ENCODE measurements at places on chromosomes 4 and X.

DNA sequence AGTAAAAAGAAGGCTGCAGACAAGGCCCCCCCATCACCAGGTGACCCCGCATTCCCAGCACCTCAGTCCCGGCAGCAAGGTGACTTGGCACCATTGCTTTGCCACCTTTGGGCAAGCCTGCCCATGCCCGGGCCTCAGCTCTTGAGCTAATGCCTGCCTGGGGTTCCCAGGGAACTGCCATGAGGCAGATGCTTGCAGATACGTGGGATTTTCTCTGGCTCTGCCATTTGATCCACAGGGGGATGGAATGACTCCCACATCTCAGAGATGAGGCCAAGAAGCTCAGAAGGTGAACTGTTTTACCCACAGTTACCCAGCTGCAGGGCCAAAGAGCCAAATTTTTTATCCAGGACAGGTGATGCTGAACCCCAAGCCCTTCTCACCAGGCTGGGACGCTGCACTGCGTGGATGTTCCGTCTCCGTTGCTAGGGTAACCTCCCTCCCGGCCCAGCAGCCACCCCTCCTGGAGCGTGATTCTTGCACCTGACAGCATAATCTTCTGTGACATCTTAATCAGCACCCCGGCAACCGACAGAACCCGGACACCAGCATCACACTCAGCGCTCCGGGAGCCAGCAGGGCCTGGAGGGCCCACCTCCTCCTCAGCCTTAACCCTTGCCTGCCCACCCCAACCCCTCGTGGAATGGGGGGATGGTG lies 15.7 kb upstream of the MSX1 start:
- no peak for DNase-seq

- no peak for DNase-seq
Observed at GRCh38 chr4:119517361-119518229, 111.0 kb downstream of the PDE5A start.

DNA sequence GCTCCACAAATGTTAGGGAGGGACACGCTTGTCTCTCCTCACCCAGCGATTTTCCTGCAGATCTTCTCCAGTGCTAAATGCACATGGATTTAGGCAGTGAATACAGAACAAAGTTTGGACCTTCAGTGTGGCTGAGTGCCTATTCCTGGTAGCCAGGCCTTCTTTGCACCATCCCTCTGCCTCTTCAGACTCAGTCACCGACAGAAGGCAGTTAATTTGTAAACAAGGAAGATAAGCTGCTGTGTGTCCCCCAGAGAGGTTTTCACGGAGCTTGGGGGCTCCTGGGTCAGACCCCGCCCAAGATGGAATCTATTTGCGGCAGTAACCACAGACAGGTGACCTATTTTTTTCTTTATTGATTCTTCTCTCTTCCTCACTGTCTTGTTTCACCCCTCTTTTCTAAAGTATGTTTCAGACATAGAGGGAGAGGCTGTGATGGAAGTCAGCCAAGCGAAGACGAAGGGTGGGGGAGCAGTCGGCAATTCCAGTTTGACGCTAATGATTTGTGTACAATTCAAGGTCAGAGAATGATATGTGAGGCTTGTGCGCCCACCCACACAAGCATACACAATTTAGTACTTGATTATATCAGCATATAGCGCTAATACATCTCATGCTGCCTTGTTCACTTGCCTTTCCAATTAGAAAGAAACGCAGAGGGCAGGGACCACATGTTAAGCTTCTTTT lies 200.8 kb downstream of the MGST2 start:
- DNase-seq, result no peak

DNA sequence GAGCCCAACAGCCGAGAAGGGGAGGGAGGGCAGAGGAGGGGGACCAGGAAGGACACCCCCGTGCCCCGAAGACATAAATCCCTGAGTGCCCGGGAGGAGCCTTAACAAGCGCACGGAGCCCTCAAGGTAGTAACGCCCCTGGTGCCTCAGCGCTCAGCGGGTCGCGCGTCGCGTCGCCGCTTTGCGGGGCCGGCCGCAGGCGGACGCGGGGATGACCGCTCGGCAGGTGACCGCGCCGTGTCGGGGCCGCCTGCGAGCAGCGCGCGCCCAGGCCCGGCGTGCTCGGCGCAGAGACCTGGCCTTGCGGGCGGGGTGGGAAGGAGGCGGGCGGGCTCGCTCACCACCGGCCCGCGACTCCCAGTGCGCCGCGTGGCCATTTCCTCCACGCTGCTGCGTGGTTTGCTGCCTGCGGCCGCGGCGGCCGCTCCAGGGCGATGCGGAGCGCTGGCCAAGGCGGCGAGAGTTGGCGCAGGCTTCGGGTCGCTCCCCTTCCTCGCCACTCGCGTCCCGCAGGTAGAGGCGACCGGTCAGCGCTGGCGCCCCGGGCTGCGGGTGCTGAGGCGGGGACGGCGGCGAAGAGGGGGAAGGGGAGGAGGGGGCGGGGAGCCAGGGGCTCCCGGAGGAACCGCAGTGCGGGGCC lies 632 bp downstream of the CCSER1 start:
- peak; percentile 17 for DNase-seq

- DNase-seq, result no peak
Observed at GRCh38 chr4:17817027-17817426, 6.2 kb downstream of the NCAPG start.

DNA sequence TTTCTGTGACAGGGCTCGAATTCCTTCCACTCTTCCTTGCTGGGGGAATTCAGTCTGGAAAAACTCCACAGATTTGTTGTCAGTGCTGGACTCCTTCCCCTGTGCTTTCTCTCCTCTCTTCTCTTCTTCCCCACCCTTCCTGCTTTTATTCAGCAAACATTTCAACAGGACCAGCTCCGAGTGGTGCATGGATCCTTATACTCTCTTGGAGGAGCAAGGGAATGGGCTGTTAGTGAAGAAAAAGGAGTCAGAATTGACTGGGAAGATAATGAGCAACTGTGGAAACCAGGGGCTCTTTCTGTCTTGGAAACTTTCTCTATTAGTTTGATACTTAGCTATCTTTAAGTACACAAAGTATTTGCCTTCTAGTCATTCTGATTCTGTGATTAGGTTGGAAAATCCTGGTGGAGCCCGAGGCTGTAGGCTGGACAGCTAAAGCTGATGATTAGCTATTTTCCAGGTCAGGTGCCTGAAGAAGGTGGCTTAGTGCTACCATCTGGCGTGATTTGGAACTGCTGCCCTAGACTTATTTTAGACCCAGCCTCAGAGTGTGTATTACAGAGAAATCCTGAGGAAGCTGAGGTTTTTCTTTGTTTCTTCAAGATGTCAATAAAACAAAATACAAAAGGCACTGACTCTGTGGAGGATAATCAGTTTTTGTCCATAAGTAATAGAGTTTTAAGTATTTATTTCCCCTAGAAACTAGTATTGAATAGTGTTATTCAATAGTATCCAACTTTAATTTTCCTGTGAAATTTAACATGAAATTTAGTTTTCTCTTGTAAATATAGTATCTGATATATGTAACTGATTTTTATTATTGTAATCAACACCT lies 38.4 kb downstream of the NAP1L5 start:
- DNase-seq, result no peak

DNA sequence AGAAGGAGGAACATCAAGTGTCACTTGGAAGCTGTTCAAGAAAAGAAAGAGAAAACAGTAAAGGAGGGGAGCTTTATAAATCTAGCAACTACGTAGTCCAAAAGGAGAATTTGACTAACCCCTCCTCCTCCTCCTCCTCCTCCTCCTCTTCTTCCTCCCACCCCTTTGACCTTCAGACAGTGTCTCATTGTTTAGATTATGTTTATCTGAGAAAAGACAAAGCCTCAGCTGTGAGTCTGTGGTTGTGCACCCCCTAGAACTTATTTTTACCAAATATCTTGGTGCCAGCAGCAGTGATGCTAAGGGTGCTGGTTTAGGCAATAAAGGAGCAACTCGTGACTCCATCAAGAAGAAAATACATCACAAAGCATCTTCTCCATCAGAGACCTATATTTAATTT lies 68.9 kb upstream of the BMP2K start:
- no peak for DNase-seq

DNA sequence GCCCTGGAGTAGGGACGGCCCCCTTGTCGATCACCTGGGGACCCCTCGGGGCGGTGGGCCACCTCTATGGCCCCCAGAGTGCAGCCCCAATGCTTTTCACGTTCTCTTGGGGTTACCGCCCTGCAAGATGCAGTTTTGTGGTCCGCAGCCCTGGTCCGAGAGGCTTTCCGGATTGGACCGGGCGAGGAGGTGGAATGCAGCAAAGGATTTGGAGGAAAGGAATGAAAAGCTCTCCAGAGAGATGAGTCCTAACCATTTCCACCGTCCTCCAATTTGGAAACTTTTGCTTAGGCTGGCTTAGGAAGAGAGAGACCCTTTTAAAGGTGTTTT lies 601 bp downstream of the SLC25A43 start:
- no peak for DNase-seq

- no peak for DNase-seq
Observed at GRCh38 chr4:78571804-78572203, 20.2 kb downstream of the ANXA3 start.

DNA sequence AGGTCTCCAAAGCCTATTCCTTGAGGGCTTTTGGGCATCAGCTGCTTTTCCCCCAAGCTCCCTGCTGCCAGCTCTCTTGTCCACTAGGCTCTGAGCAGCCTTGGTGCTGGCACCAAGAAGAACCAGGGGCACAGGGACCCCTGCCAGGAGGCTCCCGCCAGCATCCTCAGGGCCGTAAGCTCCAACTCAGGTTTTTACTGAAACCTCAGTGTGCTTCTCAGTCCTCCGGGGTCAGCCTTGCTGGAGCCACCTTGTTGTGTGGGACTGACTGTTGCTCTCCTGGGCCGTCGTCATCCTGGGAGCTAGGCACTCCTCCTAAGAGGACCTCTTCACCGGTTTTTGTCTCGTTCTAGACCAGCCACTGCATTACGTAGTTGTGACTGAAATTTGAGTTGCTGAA lies 38.9 kb downstream of the NOP14 start:
- DNase-seq, result peak; percentile 13

DNA sequence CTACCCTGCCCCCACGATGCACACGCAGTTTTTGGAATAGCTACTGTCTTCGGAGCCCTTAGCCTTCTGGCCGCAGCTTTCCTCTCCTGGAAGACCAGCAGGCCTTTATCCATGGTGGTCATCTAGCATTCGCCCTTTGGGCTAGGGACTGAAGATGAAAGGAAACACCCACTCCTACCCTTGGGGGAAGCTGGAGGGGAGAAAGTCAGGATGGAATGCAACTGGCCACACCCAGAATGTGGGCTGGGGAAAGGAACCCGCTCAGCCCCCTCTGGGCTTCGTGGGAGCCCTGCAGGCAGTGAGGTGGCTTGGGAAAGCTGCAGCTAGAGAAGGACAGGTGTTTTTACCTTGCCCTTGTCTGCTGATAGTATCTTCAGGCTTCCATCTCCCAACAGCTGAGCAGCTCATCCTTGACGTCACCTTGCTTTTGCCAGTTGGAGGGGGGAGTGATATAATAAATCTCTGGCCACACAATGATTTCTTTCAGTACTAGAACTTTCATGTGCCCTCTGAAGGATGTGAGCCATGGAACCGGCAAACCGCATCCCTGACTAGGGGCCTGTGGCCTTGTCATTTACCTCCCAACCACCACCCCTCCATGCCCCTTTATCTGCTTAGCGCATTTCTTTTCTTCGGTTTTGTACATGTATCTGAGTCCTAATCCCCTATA lies 59.0 kb downstream of the ELF4 start:
- DNase-seq, result no peak

All from activated T-cell treated with anti-CD3 and anti-CD28 coated beads, Interleukin-2, amount 50 U/mL, for 48 hours (primary cell).